AG04450 (cell line): ENCODE measurements at places on chromosomes 5 and 9. TPM values are rescaled to one million over a fixed set of nuclear protein-coding genes. Genes with fewer than 3 reads are reported as not detected.

Gene C1QTNF2
- 1.1 TPM in 2 replicates for polyA plus RNA-seq

Gene FRRS1L
- 0.10 and 0.14 TPM in 2 replicates for polyA plus RNA-seq

- no peak for DNase-seq
Observed at GRCh38 chr9:135357863-135358551, 121.6 kb upstream of the PPP1R26 start.

DNA sequence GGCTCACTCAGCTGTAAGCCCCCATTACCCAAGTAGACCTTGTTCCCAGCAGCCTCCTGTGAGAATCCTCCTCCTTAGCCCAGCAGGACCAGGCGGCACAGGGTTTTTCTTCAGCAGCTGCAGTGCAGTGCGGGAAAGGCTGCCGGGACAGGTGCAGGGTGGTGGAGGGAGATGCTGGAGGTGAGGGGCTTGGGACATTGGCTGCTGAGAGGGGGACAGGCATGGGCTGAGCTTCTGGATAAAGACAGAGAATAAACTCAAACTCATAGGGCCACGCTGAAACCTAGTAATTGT, 174.7 kb downstream of the CACNA1B start:
- no peak for DNase-seq

- DNase-seq, result no peak
Observed at GRCh38 chr5:66338828-66339227, 194.7 kb downstream of the SREK1 start.

GRCh38 chr9:136558373-136558772, 12.5 kb upstream of the NOTCH1 start:
- no peak for DNase-seq

GRCh38 chr9:130728721-130729120, 35.1 kb downstream of the EXOSC2 start:
- DNase-seq, result no peak

GRCh38 chr9:34403554-34404380, 27.1 kb upstream of the MYORG start:
- peak; percentile 24 for DNase-seq

DNA sequence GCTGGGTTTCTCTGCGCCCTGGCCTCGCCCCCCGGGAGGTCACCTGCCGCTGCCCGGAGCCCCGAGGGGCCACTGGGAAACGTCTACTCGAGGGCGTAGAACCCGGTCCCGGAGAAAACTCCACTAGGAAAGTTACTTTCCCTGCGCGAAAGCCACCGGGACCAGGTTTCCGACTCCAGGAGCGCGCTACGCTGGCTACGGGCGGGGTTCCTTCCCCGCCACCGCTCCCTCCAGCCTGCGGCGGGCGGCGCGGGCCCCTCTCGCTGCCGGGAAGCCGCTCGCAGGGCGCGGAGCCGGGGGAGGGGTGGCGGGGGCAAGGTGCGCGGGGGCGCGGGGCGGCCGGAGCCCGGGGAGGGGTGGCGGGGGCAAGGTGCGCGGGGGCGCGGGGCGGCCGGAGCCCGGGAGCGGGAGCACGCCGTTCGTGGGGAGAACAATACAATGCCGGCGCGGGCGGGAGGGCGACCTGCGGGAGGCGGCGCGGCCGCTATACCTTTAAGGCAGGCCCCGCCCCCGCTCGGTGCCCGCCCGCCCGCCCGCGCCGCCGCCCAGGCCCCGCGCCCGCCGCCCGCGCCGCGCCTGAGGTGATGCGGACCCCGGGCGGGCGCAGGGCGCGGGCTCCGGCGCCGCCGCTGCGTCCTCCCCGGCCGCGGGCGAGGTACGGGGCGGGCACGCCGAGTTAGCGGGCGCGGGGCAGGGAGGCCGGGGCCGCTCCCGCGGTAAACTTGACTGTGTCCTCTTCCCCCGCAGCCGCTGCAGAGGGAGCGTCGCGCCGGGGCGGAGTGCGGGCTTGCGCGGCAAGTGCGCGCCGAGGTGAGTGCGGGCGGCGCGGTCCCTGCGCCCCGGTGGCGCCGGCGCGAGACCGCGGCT, 278.1 kb downstream of the AOPEP start:
- DNase-seq, result no peak

GRCh38 chr9:117835798-117836197, 131.6 kb downstream of the TLR4 start:
- DNase-seq, result no peak

- DNase-seq, result no peak
Observed at GRCh38 chr5:16033187-16033925, 146.2 kb downstream of the MARCHF11 start.
